ENCODE measurements at places on chromosomes 12 and 14. TPM values are rescaled to one million over a fixed set of nuclear protein-coding genes. Genes with fewer than 3 reads are reported as not detected.

The SCAF11 gene
- total RNA-seq: 119 TPM

The DHRS4L2 gene
- 16.3 TPM for total RNA-seq

The RHEBL1 gene
- total RNA-seq: 1.1 TPM

The MRPL52 gene
- total RNA-seq: 58.4 TPM

The MYO1H gene
- 0.64 TPM for total RNA-seq

The ITGB7 gene
- total RNA-seq: 7.7 TPM

The CAPZA3 gene
- not detected for total RNA-seq

The KRT76 gene
- total RNA-seq: not detected

The TBX5 gene
- 22.3 TPM for total RNA-seq

DNA sequence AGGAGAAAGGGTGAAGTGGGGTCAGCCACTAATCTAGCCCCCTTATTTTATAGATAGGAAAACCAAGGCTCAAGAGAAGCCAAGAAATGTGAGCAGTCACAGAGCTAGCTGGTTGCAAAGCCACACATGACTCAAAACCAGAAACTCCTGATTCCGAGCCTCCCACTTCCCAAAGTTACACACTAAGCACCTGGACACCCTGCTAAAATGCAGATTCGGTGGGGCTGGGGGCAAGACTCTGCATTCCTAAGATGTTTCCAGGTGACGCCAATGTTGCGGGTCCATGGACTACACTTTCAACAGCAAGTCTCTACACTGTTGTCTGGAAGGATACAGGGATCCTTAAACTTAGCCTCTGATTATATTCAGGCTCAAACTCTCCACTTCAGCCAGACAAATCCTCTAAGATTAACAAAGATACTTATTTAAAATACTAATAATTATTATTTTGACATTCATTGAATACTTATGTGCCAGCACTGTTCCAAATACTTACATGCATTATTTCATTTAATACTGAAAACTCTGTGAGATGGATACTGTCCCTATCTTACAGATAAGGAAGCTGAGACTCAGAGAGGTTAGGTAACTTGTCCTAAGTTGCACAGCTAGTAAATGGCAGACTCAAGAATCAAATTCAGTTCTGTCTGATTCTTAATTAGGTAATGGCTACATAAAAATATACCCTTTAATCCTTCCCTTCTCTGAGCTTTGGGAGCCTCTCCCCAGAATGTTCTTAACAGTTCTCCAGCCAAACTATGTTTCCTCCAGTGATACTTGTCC, 81.4 kb downstream of the CRACR2A start:
- no peak for DNase-seq

- DNase-seq: peak; percentile 55
These were observed 6.4 kb upstream of the ALX1 start for GRCh38 chr12:85273381-85274314.

DNA sequence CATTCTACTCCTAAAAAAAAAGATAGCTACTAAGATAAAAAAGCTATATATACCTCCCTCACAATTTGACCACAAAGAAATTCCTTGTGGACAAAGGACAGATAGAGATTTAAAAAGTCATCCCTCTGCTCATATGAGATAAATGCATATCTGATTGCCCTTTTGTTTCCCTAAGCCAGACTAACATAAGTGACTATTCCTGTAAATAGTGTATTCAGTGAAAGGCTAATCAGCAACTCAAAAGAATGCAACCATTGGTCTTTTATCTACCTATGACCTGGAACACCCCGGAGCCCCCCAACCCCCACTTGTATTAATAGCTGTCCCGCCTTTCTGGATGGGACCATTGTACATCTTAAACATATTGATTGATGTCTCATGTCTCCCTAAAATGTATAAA, 6.3 kb upstream of the TMPO start:
- no peak for DNase-seq

- no peak for DNase-seq
These were observed 605 bp downstream of the ANKRD52 start for GRCh38 chr12:56257491-56258067.

DNA sequence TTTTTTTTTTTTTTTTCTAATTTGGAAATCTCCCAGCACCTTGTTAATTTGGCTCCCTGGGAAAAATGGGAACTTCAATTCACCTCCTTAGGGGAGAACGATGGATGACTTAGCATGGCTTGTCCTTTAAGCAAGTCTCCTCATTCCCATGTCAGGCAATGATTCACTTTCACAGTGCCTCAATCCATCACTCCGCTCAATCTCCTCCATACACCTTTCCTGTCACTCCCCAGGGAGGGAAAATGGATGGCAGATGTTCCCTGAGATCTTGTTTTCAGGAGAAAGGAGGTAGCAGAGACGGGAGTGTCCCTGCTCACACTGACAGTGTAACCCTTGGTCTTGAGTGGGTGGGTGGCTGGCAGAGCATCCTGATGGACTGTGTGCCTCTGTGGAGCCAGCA, 51.0 kb downstream of the SLC8A3 start:
- DNase-seq: no peak

DNA sequence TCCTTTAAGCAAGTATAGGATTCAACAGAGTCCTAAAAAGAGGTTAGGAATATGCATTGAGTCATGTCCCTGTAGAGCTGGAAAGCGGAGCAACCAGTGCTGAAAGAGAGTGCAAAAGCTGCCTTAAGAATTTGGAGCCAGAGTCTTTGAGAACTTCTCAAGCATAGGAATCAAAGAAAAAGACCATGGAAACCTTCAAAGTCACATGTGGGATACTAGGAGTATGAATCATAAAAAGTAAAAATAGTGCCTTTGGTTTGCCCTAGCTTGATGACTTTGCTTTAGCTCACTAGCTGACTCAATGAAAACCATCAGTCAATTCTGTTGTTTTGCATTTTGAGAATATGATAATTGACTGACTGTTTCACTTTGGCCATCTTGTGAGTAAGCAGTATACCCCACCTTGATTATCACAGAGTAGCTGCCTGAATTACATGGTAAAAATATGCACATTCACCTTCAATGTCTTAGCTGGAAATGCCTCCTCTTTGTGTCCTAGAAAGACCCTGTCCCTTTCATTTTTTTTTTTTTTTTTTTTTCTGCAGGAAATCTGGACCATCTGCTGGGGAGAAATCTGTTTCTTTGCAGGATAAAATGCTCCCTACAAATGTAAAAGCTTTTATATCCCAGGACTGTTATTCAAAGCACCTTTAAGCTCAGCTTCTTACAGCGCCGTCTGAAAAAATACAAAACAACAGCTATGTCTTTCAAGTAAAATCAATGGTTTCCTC, 248.6 kb upstream of the KRR1 start:
- no peak for DNase-seq

GRCh38 chr12:68229956-68230355, 4.3 kb upstream of the IL26 start:
- DNase-seq: no peak

- DNase-seq: no peak
These were observed 51.4 kb downstream of the ZFP36L1 start for GRCh38 chr14:68741477-68741791.

GRCh38 chr12:113959096-113959495, 7.0 kb downstream of the RBM19 start:
- no peak for DNase-seq

DNA sequence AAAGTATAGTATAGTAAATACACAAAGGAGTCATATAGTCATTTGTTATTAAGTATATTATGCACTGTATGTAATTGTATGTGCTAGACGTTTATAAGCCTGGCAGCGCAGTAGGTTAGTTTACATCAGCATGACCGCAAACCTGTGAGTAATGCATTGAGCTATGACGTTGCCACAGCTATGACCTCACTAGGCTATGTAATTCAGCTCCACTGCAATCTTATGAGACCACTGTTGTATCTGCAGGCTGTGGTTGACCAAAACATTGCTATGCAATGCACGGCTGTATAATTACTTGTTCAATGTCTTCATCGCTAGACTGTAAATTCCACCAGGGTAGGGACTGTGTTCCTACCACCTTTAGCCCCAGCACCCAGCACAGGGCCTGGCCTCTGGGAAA, 53.2 kb upstream of the VASH1 start:
- no peak for DNase-seq

DNA sequence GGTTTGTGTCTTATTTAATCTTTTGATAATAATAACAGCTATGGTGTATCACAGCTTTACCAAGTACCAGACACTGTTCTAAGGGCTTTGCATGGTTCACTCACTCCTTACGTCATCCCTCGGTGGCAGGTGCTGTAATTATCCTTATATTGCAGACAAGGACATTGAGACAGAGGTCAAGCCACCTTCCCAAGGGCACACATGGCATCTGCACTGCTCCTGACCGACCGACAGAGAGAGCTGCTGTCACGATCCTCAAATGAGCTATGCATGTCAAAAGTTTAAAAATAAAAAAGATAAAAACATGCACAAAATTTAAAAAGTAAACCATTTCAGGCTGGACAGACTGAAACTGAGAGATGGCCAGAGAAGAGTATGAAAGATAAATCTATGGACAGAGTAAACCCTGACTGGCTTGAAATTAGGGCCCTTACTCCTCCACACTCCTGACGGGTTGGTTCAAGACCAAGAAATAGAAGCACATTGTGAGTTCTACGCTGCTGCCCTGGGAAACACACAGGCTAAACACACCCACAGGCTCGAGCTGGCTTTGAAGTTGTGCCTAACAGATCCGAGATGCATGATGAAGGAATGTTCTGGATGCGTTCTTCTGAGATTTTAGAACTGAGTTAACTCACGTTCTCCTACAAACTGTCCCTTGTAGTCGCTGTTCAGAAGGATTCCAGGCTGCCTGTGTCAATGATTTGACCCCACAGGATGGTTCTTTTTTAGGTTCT, 268.7 kb downstream of the ZFP36L1 start:
- no peak for DNase-seq

DNA sequence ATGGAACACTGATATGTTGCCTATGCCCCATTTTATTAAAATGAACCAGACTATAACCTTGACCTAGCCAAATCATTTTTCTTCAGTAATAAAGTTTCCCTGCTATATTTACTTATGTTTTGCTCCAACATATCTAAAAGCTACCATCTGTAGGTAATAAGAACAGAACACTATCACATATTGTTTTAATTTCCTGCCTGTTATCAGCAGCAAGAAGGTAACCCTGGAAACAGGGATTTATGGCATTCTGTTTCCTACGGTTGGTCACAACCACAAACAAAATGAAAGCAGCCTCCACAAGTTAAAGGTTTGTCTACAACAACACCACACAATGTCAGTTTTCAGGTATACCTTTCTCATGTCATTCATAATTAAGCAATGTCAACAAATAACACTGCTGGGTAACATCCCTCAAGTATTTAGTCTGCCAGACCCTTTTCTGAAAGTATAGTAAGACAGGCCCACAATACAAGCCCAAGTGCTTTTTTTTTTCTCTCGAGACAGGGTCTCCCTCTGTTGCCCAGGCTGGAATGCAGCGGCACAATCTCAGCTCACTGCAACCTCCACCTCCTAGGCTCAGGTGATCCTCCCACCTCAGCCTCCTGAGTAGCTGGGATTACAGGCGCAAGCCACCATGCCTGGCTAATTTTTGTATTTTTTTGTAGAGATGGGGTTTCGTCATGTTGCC, 25.5 kb downstream of the GCH1 start:
- DNase-seq: no peak

- no peak for DNase-seq
These were observed 54.9 kb upstream of the MDGA2 start for GRCh38 chr14:47730296-47730695.

DNA sequence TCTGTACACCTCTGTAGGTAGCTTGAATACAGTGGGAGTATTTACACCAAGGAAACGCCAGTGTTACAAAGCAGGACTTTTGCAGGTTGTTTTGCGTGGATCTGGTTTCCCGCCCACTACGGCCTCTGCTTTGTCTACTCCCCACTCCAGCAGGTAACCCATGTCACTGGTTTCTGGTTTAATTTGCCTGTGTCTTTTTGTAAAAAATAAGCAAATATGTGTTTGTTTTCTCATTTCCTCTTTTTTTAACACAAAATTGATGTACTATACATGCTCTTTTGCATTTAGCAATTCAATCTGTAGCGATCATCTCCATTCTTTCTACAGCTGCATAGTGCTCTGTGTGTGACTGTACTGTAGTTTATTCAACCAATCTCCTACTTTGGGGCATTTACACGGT, 43.4 kb upstream of the SCN8A start:
- no peak for DNase-seq

- peak; percentile 69 for DNase-seq
These were observed 286.7 kb downstream of the ZFP36L1 start for GRCh38 chr14:68506021-68506644.

GRCh38 chr12:57592551-57593165, 1.7 kb downstream of the PIP4K2C start:
- no peak for DNase-seq

DNA sequence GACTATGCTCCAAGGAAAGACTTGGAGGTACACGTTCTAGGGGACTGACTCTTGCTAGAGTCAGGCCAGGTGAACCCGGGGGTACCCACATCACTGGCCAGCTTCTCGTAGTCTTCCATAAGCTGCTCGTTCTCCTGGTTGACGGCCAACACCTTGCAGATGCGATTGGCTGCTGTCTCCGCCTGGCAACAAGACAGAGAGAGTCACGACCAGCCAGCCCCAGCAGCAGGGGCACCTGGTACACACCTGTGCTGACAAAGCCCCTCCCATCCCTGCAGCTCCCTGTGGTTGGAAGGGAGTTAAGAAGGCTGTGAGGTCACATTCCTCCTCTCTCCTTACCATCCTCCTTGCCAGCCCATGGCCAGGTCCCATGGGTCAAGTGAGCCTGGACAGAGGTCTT, 85.5 kb downstream of the ACTN1 start:
- DNase-seq: no peak

DNA sequence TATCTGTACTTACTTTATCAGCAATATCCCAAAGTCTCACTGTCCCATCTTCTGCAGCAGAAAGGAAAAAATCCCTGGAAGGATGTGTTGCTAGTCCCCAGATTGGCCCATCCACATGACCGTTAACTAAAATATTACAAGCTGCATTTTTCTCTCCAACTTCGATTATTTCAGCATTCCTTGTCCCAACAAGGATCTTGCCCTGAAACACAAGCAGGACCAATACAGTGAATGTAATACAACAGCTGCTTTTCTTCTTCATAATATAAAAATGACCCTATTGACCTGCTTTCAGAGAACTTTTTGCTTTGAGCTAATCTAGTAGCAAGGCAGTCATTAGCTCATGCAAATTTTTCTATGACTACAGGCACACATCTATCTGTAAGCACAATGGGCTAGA, 58.3 kb downstream of the ZC3H14 start:
- no peak for DNase-seq

DNA sequence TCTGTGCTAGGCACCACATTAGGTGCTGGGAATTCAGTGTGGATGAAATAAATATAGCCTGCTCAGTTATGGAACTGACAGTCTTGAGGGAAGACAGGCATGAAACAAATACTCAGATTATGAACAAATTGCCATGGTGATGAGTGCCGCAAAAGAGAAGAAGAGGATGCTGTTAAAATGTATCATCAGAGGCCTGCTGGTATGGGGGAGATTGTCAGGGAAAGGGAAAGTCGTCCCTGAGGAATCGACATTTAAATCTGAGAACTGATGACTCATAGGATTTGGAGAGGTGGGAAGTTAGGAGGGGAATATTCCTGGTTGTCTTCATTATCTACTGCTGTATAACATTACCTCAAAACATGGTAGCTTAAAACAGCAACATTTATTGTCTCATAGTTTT, 42.0 kb downstream of the PPP1R36 start:
- DNase-seq: no peak

- DNase-seq: no peak
These were observed 103.0 kb downstream of the FSCB start for GRCh38 chr14:44404036-44404435.

GRCh38 chr12:51270067-51270950, at the start of gene SMAGP:
SMAGP (minus strand) TSS chr12:51270415; CDS start chr12:51269278, 1,137 bp downstream.
- DNase-seq: peak; percentile 94

GRCh38 chr14:41597647-41598046, 9.0 kb upstream of the LRFN5 start:
- DNase-seq: no peak
